ENCODE measurements at places on chromosomes 7 and 10.

- no peak for DNase-seq
Measured at GRCh38 chr7:12674053-12674452, 13.4 kb upstream of the ARL4A start.

DNA sequence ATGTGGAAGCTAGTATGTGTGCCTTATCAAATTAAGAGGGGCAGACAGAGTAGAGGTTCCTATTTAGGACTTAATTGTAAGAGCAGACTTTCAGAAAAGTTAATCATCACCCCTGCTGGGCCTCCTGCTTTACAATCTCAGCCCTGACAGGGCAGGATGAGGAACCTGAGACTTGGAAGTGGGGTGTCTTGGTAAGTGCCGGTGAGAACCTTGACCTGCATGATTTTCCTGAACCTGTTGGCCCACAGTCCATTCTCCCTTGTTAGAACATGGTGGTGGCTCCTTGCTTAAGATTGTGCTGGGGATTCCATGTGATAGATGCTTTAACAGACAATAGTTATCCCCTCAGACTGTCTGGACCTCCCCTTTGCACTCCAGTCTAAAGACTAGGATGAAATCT, 141.7 kb upstream of the TMEM72 start:
- DNase-seq, result no peak

GRCh38 chr10:56633876-56634452, 272.9 kb upstream of the ZWINT start:
- no peak for DNase-seq

DNA sequence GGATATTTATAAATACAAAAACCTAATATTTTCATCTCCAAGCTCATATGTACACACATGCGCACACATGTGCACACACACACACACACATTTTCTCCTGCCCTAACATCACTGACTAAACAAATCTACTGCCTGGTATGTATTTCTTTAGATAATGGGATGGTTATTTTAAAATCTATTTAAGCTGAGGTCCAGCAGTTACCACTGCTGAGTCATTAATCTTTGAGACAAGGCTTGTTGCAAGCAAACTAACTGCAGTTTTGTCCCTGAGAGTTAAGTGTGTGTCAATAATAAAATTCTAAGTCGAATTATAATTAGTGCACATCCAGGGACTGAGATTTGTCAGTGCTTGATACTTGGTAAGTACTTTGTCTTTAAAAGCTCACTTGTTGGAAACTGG, 135.1 kb downstream of the VPS50 start:
- no peak for DNase-seq

GRCh38 chr10:37831495-37832333, 25.7 kb downstream of the ZNF248 start:
- DNase-seq, result no peak

DNA sequence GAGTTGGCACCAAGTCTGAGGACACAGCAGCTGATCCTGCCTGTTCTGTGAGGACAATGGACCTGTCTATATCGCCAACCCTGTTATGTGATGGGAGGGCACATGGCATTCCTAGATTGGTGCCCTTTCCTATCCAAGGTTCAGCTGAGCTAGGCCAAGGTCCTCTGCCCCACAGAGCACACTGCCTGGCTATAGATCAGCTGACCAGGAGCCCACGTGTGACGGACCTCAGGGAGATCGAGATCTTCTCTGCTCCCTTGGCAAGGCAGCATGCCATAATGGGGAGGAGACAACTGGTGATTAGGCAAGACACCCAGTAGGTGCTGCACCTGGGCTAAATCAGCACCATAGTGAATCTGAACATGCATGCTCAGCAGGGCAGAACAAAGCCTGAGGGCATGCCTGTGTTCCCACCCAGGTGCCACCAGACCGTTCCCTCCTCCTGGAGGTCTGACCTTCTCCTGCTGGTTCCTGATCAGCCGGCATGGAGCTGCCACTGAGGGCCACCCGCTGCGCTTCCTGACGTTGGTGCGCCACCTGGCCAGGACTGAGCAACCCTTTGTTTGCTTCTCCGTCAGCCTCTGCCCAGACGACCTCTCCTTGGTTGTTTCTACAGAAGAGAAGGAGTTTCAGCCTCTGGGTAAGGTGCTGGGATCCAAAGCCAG, 93.7 kb downstream of the WDFY4 start:
- no peak for DNase-seq

DNA sequence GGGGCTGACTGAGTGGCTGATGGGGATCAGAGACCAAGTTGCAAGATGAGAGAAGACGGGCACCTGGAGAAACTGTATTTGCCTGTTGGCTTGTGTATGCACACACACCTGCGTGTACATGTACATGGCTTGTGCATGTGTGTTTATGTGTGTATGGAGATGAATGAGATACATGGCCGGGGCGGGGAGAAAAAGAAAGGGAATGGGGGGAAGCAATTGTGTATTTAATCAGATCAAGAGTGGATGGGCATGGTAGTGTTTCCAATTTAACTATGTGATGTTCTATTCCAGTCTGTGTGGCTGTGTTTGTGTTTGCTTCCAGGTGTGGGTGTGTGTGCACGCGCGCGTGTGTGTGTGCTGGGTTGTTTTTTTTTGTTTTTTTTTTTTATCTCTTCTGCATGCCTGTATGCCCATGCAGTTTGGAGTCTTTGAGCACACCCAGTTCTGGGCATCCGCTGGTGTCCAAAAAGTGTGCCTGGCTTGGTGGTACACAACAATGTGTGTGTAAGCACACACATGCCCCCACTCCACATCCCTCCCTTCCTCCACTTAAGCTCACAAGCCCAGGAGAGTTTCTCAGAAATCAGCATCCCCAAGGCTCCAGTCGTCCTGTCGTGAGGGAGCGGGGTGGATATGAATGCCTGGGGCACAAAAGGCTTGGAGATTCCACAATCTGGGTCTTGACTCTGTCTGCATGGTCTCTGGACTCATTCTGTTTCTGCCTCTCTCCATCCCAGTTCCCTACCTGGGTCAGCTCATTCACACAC, 2.5 kb upstream of the VGF start:
- no peak for DNase-seq

- no peak for DNase-seq
Measured at GRCh38 chr7:67364441-67365017, 367.9 kb downstream of the TYW1 start.

- no peak for DNase-seq
Measured at GRCh38 chr7:8931906-8932646, 498.7 kb downstream of the NXPH1 start.
